ENCODE measurements at places on chromosomes 3 and 15.

- peak; percentile 37 for DNase-seq
Observed at GRCh38 chr3:140529096-140529495, 148.8 kb upstream of the TRIM42 start.

DNA sequence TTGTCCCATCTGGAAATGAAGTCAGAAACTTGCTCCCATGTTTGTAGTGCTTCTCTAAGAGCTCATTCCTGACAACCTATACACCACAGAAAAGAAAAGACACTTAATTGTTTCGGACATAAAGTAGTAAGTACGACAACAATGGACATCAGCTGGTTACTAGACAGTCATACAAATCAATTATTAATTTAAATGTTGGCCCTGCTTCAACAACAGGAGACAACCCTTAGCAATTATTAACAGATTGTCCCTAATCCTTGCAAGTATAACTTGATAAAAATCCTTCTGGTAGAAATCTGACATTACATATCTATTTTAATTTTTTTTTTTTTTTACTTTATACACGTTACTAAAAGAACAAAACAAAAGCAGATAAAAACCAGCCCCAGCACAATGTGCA, 29.8 kb downstream of the ERICH6 start:
- DNase-seq: no peak

DNA sequence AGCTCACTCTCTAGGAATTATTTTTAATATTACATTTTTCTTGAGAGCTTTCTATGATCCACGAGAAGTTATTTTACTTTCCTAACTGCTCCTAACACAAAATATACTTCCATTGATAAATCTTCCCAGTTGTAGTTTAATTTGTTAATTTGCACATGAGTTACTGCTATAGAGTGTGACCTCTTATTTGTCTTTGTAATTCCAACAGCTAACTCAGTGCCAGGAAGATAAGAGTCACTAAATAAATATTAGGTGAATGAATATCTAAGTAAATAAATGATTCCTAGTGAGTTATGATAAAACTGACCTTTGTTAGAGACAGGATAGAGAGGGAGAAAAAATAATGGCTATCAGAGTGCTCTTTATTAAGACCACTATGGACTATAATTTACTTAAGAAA, 319.9 kb downstream of the NAALADL2 start:
- DNase-seq: peak; percentile 2

DNA sequence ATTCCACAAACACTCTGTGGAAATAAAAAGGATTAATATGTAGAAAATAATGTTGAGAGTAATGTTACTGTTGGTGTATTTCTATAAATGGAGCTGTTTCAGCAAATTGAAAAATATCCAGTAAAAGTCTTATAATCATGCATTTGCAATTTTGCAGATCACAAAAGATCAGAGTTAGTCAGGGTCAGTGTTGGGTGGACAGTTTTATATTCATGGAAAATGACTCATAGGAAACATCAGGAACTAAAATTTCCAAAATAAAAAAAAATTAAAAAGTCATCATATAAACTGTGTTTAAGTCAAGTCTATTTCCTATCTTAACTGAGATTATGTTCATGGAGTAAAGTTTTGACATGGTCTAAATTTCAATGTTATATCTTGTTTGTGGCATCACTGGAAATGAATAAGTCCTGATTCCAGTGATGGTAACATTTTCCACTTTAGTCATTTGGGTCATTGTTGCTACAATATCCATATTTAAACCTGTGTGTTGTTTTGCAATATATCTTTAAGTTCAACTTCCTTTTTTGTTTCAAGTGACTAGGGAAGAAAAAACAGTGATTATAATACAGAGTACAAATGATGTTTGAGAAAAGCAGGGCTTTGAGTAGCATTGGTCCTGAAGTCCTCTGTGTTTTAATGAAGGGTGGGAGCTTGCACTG, 37.8 kb downstream of the MITF start:
- no peak for DNase-seq

DNA sequence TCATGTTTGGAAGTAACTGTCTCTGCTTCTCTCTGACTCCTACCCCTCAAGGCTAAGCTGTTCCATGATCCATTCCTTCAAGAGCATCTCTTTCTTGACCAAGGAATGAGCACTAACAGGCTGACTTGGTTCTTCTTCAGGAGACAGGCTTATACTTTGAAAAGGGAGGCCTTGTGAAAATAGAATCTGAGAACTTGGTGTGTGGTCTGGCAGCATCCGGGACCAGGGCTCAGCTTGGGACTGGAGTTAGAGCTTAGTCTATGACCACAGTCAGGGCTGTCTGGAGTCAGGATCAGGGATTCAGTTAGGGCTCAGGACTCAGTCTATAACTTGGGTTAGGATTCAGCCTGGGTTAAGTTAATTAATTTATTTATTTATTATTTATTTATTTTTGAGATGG, 44.9 kb upstream of the SLC6A6 start:
- no peak for DNase-seq

GRCh38 chr3:169666376-169667165, 3.1 kb upstream of the MECOM start:
- no peak for DNase-seq

DNA sequence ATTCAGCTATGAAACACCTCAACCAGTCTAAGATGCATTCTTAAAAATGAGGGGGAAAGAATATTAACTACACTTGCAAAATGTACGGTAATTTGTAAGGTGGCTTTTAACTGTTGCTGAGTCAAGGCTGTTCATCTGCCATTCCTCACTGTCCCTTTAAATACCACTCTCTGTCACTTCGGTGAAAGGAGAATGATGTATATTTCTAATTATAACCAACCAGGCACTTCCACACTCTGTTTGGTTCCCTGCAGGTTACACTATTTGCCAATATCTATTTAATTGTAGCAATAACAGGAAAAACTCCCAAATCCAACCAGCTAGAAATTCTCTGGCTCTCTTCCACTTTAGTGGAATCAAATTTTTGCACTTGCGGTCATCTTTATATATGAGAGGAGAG, 70.5 kb upstream of the SLCO3A1 start:
- no peak for DNase-seq

DNA sequence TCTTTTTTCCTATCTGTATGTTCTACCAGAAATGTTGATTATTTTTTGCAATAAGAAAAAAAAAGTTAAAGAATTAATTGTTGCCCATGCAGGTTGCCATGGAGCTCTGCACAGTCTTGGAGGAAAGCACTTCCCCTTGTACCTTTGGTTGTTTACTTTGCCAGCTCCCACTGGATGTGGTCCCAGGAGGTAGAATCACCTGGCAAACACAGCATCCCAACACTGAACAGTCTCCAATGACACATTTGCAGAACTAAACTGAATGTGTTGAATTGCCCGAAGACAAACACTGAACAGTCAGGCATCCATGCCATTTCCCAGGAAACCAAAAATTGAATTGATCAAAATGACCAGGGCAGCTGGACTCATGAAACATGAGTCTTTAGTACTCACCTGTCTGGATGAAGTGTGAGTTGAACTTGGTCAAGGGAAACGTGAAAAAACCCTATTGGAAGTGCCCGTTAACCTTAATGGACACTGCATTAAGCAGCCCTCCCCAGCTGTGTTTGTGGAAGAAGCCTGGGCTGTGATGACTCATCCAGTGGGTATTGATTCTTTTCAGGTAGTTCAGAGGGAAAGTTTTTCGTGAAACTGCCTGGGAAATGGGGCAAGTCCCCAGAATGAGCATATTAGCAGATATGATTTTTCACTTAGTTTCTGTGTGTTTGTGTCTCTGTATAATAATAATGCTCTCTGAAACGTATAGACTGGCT, 284.7 kb upstream of the STT3B start:
- no peak for DNase-seq

DNA sequence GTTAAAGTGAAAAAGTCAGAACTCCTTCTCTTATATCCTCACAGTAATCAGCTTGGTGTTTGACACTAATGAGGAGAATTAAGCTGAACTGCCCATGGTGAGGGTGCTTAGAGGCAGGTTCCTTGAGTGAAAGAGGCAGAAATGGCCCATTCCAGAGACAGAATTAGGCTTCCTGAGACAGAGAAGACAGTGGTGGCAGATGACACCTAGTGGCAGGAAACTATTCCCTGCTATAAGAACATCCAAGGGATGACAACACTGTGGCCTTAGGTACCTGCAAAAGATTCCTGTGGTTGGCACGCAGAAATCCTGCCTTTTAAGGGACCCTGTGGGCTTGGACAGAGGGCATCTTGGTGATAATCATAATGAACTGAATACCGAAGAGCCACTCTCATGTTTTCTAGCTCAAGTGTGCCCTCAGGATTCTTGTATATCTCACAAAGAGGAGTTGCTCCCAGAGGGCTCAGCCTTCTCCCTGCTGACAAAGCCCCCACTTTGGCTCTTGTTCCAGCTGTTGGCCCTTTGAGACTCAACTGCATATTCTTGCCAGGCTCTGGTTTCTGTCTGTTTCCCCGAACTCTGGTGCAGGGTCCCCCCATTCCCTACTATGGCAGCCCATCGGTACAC, 56.0 kb downstream of the KBTBD12 start:
- peak; percentile 73 for DNase-seq

DNA sequence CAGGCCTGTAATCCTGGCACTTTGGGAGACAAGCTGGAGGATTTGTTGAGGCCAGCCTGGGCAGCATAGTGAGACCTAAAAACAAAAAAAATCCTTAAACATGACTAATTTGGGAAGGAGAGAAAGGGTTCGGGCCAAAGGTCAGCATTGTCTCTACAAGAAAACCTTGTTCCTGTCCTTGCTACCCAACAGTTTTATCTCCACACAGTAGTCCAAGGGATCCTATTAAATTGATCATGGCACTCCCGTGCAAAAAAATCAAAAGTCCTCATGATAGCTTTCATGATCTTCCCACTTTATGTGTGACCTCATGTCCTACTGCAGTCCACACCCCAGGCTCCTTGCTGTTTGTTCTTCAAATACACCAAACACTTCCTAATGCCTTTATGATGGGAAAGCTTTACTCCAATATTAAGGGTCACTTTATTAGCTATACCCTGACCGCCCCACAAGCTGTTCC, 4.2 kb downstream of the RPL15 start:
- DNase-seq: no peak

Measured in LoVo (cell line).